ENCODE measurements at places on chromosomes 5 and 9.

DNA sequence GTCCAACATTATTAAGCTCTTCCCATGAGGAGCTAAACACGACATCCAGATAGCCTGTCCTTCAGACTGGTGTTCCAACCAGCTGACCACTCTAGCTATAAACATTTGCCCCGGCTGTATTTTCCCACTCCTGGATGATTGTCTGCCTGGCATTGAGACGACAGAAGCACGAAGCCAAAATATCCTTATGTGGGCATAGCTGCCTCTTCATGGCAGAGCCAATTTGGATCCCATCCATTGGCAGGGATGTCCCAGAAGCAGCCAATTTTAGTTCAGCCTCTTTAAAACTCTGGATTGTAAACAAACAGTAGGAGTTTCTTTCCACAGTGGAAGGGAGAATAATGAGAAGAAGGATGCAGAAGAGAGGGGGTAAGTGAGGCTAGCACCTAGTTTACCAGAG, 507.6 kb downstream of the CETN3 start:
- DNase-seq: no peak

- DNase-seq: no peak
These were observed 183.1 kb downstream of the TRIO start for GRCh38 chr5:14326035-14326903.

GRCh38 chr5:72363166-72363802, 43.1 kb downstream of the PTCD2 start:
- DNase-seq: peak; percentile 62

GRCh38 chr9:7318920-7319319, 480.7 kb downstream of the DMAC1 start:
- no peak for DNase-seq

GRCh38 chr5:43078956-43079355, 38.8 kb upstream of the ANXA2R start:
- DNase-seq: peak; percentile 84

Measured in GM03348 (cell line).